ENCODE measurements at places on chromosomes 3 and 15. TPM values are rescaled to one million over a fixed set of nuclear protein-coding genes. Genes with fewer than 3 reads are reported as not detected.

The PCOLCE2 gene
- polyA plus RNA-seq, result 1.6 TPM

The FETUB gene
- polyA plus RNA-seq, result not detected

GRCh38 chr3:192929146-192929545, 11.5 kb upstream of the MB21D2 start:
- no peaks in the 10 kb centered on the region for H3K36me3 ChIP-seq
- H3K4me3 ChIP-seq, result no peak overlapping the region
- no peaks in the 10 kb centered on the region for H3K4me1 ChIP-seq
- no peaks in the 10 kb centered on the region for H3K27me3 ChIP-seq
- no peak overlapping the region for H3K27ac ChIP-seq
- DNase-seq, result no peak

- no peak overlapping the region for H3K27ac ChIP-seq
- peaks cover 5% of the 10 kb centered on the region for H3K36me3 ChIP-seq
- peaks cover 22% of the 10 kb centered on the region for H3K4me1 ChIP-seq
- no peaks in the 10 kb centered on the region for H3K27me3 ChIP-seq
- no peak for DNase-seq
- H3K4me3 ChIP-seq, result no peak overlapping the region
Measured at GRCh38 chr3:71432044-71432975, 151.2 kb downstream of the FOXP1 start.

- H3K27me3 ChIP-seq, result no peaks in the 10 kb centered on the region
- no peak overlapping the region for H3K27ac ChIP-seq
- H3K36me3 ChIP-seq, result no peaks in the 10 kb centered on the region
Measured at GRCh38 chr3:130480736-130481135, 36.2 kb upstream of the COL6A6 start.

GRCh38 chr3:113070072-113070640, 79.4 kb downstream of the GTPBP8 start:
- no peak overlapping the region for H3K27ac ChIP-seq
- no peaks in the 10 kb centered on the region for H3K27me3 ChIP-seq

DNA sequence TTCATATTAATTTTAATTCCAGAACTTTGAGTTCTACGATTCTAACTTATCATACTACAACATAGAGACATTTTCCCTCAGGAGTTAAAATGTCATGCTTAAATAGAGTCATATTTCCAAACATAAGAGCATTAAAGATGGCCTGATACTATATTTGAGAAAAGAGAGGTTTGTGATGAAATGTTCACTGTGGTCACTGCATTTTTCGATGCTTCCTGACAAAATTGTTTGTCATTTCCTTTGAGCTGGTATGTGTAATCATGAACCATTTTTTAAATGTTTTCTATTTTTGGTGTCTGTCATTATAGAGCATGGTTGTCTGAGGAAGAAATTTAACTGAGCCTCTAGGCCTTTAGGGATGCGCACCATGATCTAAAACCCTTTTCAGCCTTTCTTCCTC, 721.4 kb upstream of the NR2F2 start:
- no peaks in the 10 kb centered on the region for H3K36me3 ChIP-seq
- no peak overlapping the region for H3K27ac ChIP-seq
- no peak for DNase-seq
- H3K4me1 ChIP-seq, result no peaks in the 10 kb centered on the region
- no peak overlapping the region for H3K4me3 ChIP-seq
- H3K27me3 ChIP-seq, result no peaks in the 10 kb centered on the region

GRCh38 chr3:50392101-50392715, 32.9 kb upstream of the TMEM115 start:
- no peak overlapping the region for H3K27ac ChIP-seq
- no peaks in the 10 kb centered on the region for H3K36me3 ChIP-seq
- DNase-seq, result no peak
- peaks cover 21% of the 10 kb centered on the region for H3K4me1 ChIP-seq
- no peak overlapping the region for H3K4me3 ChIP-seq

- H3K4me3 ChIP-seq, result no peak overlapping the region
- H3K36me3 ChIP-seq, result no peaks in the 10 kb centered on the region
- no peaks in the 10 kb centered on the region for H3K27me3 ChIP-seq
- H3K4me1 ChIP-seq, result peaks cover 12% of the 10 kb centered on the region
- peak; percentile 82 for DNase-seq
Measured at GRCh38 chr15:64651601-64652191, 123.7 kb downstream of the RBPMS2 start.

GRCh38 chr3:10025205-10026083, 793 bp upstream of the FANCD2 start:
- peaks cover 14% of the 10 kb centered on the region for H3K4me1 ChIP-seq
- peaks cover 23% of the 10 kb centered on the region for H3K36me3 ChIP-seq
- H3K4me3 ChIP-seq, result peak overlapping the region; percentile 69
- no peaks in the 10 kb centered on the region for H3K27me3 ChIP-seq
- DNase-seq, result no peak

DNA sequence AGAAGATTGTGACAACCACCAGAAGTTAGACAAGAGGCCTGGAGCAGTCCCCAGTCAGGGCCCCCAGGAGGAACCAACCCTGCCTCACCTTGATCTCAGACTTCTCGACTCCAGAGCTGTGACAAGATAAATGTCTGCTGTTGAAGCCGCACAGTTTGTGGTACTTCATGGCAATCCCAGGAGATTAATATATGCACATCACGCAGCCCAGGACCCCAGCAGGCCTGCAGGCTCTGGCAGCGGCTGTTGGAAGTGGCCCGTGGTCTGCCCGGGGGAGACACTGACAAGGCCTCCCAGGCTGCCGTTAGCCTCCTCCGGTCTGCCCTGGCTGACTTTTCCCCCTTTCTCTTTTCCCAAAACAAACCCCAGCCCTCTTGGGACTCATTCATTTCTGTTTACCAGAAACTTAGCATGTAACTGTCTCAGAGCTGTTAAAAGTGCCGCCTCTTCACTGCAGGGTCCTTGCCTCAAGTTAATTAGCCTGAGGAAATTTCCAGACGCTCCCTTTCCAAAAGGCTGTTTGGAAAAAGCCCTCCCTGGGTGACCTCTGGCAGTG, 183.5 kb upstream of the LYSMD4 start:
- peaks cover 3% of the 10 kb centered on the region for H3K27me3 ChIP-seq
- no peak overlapping the region for H3K27ac ChIP-seq
- no peaks in the 10 kb centered on the region for H3K4me1 ChIP-seq
- no peak for DNase-seq
- H3K4me3 ChIP-seq, result no peak overlapping the region
- H3K36me3 ChIP-seq, result no peaks in the 10 kb centered on the region

GRCh38 chr3:126014252-126014651, 45.3 kb downstream of the ROPN1B start:
- no peaks in the 10 kb centered on the region for H3K27me3 ChIP-seq
- H3K27ac ChIP-seq, result no peak overlapping the region
- DNase-seq, result no peak
- H3K4me3 ChIP-seq, result no peak overlapping the region

- H3K27me3 ChIP-seq, result no peaks in the 10 kb centered on the region
- H3K36me3 ChIP-seq, result no peaks in the 10 kb centered on the region
- DNase-seq, result no peak
- no peak overlapping the region for H3K27ac ChIP-seq
Measured at GRCh38 chr3:196662033-196662432, 22.5 kb downstream of the NRROS start.

- no peaks in the 10 kb centered on the region for H3K27me3 ChIP-seq
- no peaks in the 10 kb centered on the region for H3K36me3 ChIP-seq
- no peak overlapping the region for H3K4me3 ChIP-seq
- no peak overlapping the region for H3K27ac ChIP-seq
- no peaks in the 10 kb centered on the region for H3K4me1 ChIP-seq
- no peak for DNase-seq
Measured at GRCh38 chr3:27573138-27573537, 89.0 kb upstream of the SLC4A7 start.

DNA sequence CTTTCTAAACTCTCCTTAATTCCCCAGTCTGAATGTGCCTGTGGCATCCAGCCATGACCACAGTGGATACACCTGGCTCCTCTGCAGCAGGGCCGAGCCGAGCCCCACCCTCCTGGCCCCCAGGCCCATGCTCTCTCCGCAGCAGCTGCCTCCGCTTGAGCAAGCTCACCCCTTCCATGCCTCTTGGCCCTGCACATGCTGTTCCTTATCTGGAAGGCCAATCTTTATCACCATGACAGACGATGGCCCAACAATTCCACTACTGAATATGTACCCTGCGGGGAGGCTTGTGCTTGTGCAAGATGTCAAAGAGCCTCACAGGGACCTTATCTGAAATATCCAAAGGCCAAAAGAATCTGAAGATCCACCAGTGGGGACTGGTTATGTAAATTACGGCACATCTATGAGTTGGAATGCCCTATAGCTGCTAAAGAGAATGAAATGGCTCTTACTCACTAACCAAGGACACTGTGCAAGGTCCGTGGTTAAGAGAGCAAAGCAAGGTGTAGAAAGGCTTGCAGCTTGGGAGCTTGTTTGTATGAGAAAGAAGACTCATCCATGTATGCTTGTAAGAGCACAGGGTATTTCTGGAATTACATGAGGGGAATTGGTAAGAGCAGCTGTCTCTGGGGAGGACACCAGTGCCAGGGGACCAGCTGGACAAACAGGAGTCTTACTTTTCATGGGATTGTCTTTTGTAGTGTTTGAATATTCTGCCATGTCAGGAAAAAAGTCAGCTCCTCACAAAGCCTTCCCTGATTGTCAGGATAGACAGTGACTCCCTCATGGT, 55.2 kb downstream of the WNT7A start:
- no peaks in the 10 kb centered on the region for H3K27me3 ChIP-seq
- H3K36me3 ChIP-seq, result no peaks in the 10 kb centered on the region
- H3K4me3 ChIP-seq, result no peak overlapping the region
- no peak overlapping the region for H3K27ac ChIP-seq
- no peak for DNase-seq
- H3K4me1 ChIP-seq, result no peaks in the 10 kb centered on the region

GRCh38 chr3:155560135-155560534, 184.7 kb downstream of the PLCH1 start:
- H3K27ac ChIP-seq, result no peak overlapping the region
- DNase-seq, result no peak
- peaks cover 13% of the 10 kb centered on the region for H3K4me1 ChIP-seq
- peaks cover 5% of the 10 kb centered on the region for H3K36me3 ChIP-seq
- H3K27me3 ChIP-seq, result no peaks in the 10 kb centered on the region
- H3K4me3 ChIP-seq, result no peak overlapping the region

- no peaks in the 10 kb centered on the region for H3K27me3 ChIP-seq
- no peak overlapping the region for H3K27ac ChIP-seq
- DNase-seq, result no peak
- H3K4me1 ChIP-seq, result no peaks in the 10 kb centered on the region
- no peaks in the 10 kb centered on the region for H3K36me3 ChIP-seq
- H3K4me3 ChIP-seq, result no peak overlapping the region
Measured at GRCh38 chr15:65939901-65940617, 70.8 kb downstream of the RAB11A start.

DNA sequence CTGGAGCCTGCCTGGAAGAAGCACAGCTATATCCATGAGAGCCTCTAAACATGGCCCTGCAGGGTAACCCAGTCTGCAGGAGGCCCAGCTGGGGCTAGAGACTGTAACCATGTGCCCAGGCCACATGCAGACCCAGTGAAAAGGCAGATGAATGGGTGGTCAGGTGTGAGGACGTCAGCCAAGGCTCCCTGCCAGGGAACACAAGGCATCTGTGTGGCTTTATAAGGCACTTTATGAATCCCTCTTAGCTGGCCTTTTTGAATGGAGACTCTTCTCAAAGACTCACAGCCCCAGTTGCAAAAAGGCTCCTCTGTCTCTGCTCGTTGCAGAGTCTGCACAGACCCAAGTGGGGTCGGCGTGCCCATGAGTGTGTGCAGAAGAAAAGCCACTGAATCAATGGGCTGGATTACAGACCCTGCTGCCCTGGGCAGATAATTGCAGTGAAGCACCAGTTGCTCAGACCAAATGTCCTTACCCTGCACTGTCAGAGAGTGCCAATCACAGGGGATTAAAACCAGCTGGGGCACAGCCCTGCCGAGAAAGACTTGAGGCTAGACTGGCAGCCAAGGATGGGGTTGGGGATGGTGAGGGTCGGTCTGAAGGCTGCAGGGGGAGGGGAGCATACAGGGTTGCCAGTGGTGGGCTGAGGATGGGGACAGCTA, 154.2 kb downstream of the RAB11A start:
- no peak overlapping the region for H3K4me3 ChIP-seq
- no peaks in the 10 kb centered on the region for H3K36me3 ChIP-seq

DNA sequence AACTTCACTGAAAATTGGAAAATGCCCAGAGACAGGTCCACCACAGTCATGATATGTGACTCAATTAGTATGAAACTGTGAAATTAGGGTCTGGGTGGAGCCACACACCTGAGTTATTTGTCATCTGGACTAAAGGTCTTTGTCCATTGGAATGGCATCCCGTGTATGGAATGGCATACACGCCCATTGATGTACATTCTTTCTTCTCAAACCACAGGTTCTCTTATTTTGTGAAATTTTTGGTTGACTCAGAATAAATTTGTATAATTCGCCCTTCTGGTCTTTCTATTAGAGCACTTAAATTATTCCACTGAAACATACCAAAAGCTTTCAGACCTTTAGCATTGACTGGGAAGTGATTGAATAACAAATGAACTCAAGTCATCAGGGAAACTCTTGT, 66.8 kb upstream of the UBE2E1 start:
- H3K4me3 ChIP-seq, result no peak overlapping the region
- no peak for DNase-seq
- H3K27ac ChIP-seq, result no peak overlapping the region
- H3K36me3 ChIP-seq, result no peaks in the 10 kb centered on the region
- no peaks in the 10 kb centered on the region for H3K4me1 ChIP-seq

DNA sequence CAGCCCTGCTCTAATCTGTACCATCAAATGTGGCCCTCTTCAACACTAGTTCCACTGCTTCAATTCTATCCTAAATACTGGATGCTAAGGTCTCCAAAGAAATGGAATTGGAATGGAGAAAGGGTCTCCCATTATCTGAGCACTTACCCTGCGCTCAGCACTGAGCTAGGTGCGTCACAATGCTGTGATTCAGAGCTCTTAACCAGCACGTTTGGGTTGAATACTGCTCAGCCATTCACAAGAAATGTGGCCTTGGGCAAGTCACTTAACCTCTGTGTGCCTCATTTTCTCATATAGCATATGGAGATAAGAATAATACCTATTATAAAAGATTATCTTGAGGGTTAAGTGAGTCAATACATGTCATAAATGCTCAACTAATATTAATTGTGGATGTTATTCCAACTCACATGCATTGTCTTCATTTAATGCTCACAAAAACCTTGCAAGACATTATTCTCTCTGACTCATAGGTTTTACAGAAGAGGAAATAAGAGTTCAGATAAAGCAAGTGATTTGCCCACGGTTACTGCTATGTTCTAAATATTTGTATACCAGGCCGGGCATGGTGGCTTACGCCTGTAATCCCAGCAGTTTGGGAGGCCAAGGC, 27.4 kb upstream of the SRGAP3 start:
- H3K36me3 ChIP-seq, result no peaks in the 10 kb centered on the region
- H3K4me1 ChIP-seq, result no peaks in the 10 kb centered on the region
- no peaks in the 10 kb centered on the region for H3K27me3 ChIP-seq
- DNase-seq, result no peak
- no peak overlapping the region for H3K27ac ChIP-seq

GRCh38 chr3:137771401-137772213, 7.5 kb downstream of the SOX14 start:
- H3K4me1 ChIP-seq, result peaks cover 5% of the 10 kb centered on the region
- H3K27me3 ChIP-seq, result peaks cover 87% of the 10 kb centered on the region
- no peaks in the 10 kb centered on the region for H3K36me3 ChIP-seq
- DNase-seq, result no peak
- no peak overlapping the region for H3K27ac ChIP-seq

All from large intestine (tissue), 12 donors.